ENCODE measurements at places on chromosomes 11 and 22.

GRCh38 chr11:113192121-113192925 is 122.1 kb upstream of the TTC12 start:
- no peak for DNase-seq

DNA sequence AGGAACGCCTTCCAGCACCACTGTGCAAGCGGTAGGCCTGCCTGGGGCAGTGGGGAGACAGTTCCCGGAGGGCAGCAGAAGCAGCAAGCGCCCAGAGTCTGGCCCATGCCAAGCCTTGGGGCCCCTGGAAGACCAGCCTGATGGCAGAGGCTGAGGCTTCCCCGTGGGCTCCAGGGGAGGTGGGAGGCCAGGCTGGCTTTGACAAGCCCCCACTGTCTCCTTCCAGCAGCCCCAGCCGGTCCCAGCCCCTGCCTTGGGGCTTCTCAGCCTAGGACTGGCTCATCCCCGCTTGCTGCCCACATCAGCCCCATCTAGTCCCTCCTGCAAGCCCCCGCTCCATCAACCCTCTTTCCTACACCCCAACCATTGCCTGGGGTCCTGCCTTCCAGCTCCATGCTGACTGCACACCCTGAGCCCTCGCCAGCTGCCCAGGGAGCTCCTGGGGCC is 46.7 kb downstream of the IGF2 start:
- DNase-seq = no peak

DNA sequence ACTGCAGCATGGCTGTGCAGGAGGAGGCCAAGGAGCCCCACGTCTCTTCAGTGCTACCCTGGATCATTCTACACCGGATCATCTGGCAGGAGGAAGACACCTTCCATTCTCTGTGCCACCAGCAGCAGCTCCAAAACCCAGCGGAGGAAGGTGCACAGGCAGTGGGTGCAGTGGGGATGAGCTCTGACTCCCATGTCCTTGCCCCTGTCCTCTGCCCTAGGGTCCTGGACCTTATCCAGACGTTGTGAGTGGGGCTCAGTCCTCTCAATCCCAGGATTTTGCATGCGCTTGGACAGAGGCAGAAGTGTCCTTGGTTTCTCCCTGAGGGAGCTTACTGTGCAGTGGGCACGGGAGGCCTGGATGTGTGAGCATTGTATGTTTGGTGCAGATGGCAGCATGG is 61.3 kb downstream of the CABIN1 start:
- DNase-seq = no peak

- no peak for DNase-seq
These were observed 29.8 kb downstream of the ADAMTS15 start for GRCh38 chr11:130478204-130478701.

- peak; percentile 95 for DNase-seq
These were observed at the start of gene NEAT1 for GRCh38 chr11:65422633-65423515. NEAT1 (plus strand) TSS chr11:65422798.

DNA sequence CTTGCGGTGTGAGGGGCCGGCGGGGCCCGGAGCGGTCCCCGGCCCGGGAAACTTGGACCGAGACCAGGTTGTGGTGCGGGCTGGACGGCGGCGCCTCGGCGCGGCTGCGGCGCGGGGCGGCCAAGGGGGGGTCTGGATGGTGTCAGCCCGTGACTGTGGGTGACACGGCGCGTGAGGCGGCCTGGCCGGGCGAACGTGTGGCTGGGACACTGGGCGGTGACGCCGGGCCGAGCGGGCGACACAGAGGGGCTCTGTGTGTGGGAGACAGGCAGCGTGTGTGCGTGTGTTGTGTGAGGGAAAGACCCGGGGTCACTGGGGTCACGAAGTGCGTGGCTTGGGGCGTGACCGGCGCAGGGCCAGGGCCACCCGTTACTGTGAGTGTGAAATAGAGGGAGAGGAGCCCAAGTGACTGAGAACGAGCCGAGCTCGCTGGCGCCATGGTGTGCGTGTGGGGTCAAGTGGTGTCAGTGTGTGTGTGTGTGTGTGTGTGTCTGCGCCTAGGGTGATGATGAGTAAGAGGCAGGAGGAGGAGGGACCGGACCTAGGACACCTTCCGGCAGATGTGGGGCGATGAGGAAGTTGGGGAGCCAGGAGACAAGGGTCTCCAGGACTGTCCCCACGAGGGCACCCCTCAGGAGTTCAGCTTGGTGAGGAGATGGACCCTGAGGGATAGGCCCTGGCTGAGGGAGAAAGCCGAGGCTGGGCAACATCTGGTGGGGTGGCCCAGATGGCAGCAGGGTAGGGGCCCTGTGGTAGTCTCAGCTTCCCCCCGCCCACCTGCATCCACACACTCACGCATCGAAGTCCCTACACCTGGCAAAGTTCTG is 817 bp downstream of the RELT start:
- peak; percentile 68 for DNase-seq

- no peak for DNase-seq
These were observed 81.6 kb downstream of the MED15 start for GRCh38 chr22:20588843-20589581.

All from stimulated activated CD4-positive, alpha-beta T cell treated with anti-CD3 and anti-CD28 coated beads, Interleukin-1b, Interleukin-23, amount 100 ng/mL, for 48 hours (primary cell).